ENCODE measurements at places on chromosomes 6 and 20. TPM values are rescaled to one million over a fixed set of nuclear protein-coding genes. Genes with fewer than 3 reads are reported as not detected.

GFOD1 gene
- total RNA-seq: 22.8 TPM

CFAP61 gene
- total RNA-seq: 15.4 TPM

- no peak for DNase-seq
These were observed 42.1 kb downstream of the LYRM2 start for GRCh38 chr6:89596484-89596883.

DNA sequence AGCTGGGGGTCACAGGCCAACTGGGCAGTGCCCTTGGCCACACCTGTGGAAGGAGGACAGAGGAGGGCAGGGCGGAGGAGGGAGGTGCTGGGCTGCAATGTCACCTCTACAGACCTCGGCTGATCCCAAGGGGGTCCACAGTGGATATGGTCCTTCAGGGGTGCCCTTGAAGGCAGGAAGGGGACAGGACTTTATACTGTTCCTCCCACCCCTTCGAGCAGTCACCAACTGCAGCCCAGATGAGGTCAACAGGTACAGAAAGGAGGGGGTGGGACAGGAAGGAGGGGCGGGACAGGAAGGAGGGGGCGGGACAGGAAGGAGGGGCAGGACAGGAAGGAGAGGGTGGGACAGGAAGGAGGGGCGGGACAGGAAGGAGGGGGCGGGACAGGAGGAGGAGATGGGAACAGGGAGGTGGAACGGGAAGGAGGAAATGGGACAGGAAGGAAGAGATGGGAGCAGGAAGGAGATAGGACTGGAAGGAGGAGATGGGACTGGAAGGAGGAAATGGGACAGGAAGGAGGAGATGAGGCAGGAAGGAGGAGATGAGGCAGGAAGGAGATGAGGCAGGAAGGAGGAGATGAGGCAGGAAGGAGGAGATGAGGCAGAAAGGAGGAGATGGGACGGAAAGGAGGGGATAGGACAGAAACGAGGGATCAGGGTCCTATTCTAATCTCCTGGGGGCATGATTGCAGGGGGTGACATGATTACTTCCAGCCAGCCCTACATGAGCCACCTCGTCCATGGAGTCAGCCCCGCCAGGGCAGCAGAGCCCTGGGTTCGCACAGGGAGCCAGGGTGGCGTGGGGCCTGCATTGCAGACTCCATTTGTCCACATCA, 19.4 kb upstream of the MRGBP start:
- DNase-seq: no peak

RAB32 gene
- total RNA-seq: 22.5 TPM

DNA sequence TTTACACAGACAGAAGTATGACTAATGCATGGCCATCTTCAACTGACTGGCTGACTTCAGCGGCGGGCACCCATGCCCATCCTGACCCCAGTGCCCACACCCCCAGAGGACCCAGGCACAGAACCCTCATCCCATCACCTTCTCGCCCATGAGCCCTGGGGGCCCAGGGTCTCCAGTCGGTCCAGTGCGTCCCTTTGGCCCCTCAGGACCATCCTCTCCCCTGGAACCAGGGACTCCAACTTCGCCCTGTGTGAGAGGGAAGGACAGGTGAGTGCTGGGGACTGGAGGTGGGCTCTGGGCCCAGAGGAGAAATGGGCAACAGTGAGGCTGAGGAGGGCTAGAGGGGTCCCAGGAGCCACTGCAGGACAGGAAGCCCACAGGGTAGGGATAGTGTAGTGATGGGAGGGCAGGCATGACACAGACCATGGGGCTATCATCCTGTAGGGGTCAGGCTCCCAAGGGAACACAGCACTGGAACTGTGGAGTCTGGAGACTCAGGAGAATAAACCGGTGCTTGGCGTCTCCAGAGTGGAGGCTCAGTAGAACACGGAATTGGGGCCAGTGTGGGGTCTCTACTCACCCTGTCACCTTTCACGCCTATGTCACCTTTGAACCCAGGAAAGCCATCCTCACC, 16.7 kb downstream of the COL11A2 start:
- no peak for DNase-seq

DNA sequence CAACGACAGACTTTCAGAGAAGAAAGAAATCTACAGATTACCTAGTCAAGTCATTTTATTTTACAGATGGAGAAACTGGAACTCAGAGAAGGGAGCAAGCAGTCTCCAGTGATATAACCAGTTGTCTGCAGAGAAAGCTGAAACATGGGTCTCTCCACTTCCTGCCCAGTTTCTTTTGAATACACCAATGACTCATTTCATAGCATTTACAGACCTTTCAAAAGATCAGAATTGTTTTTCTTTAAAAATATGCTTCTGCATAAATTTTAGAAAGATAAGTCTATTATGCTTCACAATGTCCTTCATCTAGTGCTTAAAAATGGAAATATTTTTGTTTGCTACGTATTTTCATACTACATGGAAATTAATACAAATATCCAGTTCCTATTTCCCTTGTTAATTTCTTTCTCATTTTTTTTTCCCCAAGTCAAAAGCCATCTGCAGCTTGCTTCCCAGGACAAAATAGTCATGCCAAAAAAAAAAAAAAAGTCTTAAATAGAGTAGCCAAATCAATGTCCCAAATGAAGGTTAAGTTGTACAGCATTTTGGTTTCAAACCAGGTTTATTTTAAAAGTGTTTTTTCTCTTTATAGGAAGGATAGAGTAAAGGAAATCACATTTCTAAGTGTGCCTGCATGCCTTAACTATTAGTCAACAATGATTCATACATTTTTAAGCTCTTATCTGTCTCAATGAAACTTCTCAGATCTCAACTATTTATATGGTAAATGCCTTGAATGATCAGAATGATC, 36.9 kb downstream of the ARHGAP18 start:
- no peak for DNase-seq

GRCh38 chr6:90186637-90187371, 109.8 kb downstream of the BACH2 start:
- no peak for DNase-seq

SLC22A16 gene
- 1.3 TPM for total RNA-seq

DNA sequence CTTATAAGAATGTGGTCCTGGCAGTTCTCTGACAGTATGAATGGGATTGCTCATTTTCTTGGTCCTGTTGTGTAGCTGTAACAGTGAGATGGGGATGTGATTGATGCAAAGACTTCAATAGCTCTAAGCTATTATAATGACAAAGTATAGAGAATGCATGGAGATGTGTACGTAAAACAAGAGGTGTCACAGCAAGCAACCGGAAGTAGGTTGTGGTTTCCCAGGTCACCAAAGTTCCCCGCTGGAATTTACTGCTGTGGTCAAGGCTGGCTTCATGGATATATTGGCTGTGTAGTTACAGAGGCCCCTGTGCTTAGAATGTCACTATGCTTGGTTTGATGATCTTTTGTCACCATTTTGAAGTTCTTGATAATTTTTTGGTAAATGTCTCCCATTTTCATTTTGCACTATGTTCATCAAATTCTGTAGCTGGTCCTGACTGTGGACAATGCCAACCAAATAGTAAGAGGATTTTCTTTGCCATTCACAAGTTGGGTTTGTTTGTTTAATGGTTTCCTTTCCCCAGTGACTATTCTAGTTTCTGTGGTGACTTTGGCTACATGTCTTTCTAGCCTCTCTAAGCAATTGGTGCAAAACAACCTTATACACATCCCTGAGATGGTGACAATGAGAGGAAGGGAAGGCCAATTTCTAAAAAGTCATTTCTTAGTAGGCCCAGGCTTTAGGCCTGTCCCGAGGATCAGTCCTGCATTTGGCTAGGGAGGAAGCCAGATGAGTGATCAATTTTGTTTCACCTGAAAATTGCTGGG, 10.5 kb downstream of the DNAH8 start:
- no peak for DNase-seq

DNA sequence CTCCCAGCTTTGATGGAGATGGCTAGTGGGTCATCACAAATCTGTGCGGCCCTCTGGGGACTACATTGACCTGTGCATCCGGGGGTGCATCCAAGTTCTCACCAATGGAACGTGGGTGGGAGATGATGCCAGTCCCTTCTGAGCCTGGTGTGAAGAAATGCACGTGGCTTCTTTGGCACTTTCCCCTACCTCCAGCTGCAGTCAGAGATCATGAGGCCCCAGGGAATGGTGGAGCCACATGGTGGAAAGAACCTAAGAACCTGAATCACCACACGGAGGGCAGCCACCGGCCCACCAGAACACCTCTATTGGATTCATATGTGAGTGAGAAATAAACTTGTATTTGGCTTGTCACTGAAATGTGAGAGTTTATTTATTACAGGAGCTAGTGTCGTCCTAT, 9.9 kb upstream of the CDKN1A start:
- DNase-seq: no peak

DNA sequence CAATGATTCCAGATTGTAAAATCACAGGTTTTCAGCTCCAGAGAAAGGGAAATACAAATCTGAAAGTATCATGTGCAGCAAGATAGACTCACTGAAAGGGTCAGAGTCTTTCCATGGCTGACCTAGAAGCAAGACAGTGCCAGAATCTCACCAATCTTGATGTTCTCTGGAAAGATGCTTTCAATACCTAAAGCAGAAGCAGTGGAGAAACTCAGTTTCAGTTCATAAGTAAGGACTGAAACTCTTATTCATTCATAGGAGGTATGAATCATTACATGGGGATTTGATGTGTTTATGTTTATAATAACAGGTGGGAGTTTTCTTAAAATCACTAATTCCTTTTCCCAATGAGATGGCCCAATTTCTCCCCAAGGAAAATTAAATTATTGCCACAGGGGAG, 42.5 kb downstream of the SLC2A12 start:
- DNase-seq: no peak

DNA sequence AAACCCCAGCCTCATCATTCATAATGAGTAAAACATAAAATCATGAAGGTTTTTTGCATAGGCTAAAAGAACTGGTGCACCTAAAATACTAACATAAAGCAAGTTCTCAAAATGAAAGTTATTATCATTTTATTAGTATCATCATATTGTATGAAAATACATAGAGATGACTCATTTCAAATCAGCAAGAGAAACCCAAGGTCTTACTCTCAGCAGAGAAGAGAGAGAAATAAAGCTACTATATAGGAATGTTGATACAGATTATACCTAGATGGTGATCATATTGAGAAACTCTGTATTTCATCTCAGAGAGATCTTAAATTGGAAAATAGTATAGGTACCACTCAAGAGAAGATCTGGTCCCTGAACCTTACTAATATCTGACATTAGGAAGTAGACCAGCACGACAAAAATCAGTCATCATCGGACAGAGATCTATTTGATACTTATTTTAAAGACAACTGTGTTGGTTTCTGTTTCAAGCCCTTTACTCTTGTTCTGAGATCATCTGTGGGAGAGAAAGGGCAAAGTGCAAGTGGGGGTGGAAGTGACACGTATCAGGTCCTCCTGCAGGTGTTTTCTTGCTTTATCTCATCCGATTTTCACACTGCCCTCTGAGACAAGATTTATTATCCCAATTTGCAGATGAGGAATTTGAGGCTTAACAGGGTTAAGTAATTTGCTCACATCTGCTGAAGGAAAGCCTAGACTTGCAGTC, 532.3 kb downstream of the MAFB start:
- no peak for DNase-seq

B3GAT2 gene
- total RNA-seq: 0.06 TPM

- no peak for DNase-seq
These were observed 2.2 kb upstream of the PTPRA start for GRCh38 chr20:2871111-2871465.

- no peak for DNase-seq
These were observed 302.0 kb downstream of the ALDH8A1 start for GRCh38 chr6:134647861-134648260.

HRH3 gene
- not detected for total RNA-seq

GRCh38 chr6:161161889-161162624, 111.8 kb downstream of the AGPAT4 start:
- DNase-seq: no peak

- DNase-seq: no peak
These were observed 32.2 kb downstream of the AHI1 start for GRCh38 chr6:135465307-135465706.

ADGRB3 gene
- total RNA-seq: 3.3 TPM

RIMS1 gene
- total RNA-seq: 2.9 TPM

NINL gene
- total RNA-seq: 15.5 TPM

CLDN20 gene
- not detected for total RNA-seq
